Heart left ventricle (tissue), 16 donors: ENCODE measurements at places on chromosomes 1 and 21. TPM values are rescaled to one million over a fixed set of nuclear protein-coding genes. Genes with fewer than 3 reads are reported as not detected.

DNA sequence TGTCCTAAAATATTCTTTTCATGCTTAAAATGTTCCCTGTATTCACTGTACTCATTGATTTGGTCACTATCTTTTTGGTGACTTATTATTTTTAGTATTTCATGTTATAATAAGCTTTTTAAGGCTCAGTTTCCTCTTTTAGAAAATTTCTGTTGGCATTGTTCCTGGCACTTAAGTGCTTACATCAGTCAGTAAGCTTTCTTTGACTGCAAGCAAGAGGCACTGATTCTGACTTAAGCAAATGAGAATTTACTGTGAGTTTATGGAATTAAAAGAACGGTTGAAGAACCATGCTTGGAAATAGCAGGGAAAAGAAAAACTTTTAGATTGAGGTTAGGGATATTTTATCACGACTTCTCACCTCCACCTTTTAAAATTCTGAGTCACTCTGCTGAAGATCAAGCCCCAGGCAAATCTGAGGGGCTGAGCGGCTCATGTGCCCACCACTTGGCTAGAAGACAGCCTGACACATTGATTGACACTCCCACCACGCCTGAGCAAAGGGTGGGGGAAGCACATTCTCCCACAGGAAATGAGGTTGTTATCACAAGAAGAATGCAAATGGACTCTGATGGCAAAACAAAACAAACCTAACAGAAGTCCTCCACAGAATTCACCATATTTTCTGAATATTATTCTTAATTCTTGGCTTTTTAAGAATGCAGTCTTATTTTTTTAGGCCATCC, 102.8 kb downstream of the KCTD3 start:
- no peaks in the 10 kb centered on the region for H3K36me3 ChIP-seq
- no peaks in the 10 kb centered on the region for H3K27me3 ChIP-seq
- no peaks in the 10 kb centered on the region for H3K4me1 ChIP-seq

DNA sequence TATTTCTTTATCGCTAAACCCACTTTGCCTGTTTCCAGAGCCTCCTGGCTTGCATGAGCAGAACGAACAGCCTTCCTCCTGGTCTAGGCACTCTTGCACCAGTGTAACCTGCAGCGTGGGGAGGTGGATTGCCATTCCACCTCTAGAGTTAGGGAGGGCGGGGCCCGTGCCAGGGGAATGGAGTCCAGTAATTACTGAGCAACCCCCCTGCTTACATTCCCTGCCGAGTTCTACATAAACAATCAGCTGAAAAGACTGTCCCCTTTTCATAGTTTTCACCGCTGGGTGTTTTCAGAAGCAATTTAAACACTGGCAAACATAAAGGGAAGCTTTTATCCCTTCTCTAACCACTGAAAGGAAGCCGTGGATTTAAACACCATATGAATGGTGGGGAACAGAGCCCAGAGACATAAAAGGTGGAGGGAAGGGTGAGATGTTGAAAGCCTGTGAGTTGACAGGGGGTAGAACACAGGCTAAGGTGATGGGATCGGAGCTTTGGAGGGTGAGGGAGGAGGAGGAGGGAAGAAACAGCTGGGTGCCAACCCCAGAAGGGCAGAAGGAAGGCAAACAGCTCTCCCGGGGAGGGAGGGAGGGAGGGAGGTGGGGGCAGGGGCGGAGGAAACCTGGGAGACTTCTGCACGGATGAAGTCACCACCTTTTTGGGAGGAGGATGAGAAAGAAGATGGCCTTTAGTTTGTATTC, 68.0 kb upstream of the WDR26 start:
- no peak overlapping the region for H3K4me3 ChIP-seq
- no peaks in the 10 kb centered on the region for H3K36me3 ChIP-seq
- peak overlapping the region; percentile 62 for H3K27ac ChIP-seq
- no peak for DNase-seq

DNA sequence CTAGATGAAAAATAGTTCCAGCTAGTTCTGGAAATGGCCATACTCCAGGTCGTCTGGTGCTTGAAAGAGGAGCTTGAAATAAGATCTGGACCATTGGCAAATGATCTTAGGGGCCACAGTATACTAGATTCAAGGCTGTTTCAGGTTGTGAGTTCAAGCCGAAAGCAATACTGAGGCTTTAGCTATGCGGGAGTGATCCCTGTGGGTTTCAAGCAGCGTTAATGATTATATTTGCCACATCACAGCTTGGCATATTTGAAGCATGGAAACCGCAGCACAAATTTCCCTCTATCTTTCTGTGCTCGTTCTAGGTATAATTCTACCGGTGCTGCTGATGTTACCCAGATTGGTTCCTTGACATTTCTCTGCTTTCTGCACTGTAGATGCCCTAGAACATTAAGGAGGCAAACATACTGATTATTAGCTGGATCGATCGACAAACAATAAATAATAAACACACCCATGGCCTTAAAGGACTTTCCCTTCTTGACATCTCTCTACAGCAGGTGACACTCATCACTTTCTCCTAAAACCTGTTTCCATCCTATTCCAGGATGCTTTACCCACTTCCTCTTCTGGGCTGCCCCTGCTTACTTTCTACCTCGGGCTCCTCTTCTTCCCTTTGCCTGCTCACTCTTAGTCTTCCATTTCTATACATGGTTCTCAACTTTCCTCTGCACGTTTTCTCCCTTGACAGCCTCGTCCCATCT, 40.6 kb upstream of the LYST start:
- H3K4me1 ChIP-seq = peaks cover 2% of the 10 kb centered on the region
- H3K27me3 ChIP-seq = no peaks in the 10 kb centered on the region
- DNase-seq = no peak

- no peaks in the 10 kb centered on the region for H3K4me1 ChIP-seq
- no peak for DNase-seq
- no peak overlapping the region for H3K27ac ChIP-seq
These were observed 124.6 kb downstream of the BACH1 start for GRCh38 chr21:29423099-29423870.

DNA sequence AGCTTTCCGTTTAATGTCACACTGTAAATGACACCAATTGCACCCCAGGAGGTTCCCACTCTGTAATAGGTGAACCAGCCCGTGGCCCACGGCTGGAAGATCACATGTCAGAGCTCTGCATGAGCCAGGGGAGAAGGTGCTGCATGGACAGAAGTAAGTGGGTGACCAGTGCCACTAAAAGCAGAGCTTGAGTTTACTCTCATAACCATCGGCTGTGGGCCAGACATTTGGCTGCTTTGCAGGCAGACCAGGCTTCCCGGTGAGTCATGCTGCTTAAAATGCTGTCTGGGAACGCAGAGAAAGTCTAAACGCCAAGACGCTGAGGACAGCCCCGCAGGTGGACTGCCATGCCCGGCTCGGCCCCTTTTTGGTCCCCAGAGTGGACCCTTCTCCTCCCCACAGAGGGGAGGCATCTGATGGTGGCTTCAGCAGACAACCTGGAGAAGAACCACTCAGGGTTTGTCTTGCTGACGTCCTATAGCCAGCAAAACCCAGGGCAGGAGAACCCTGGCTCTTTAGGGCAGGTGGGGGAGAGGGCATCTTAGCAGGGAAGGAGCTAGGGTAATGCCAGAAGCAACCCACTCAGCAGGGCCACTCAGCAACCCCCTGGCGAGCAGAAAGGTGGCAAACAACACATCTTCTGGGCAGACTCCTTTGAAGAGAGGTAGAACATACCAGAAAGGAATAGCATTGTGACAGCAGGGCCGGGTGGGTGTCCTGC, 7.3 kb downstream of the KIAA2013 start:
- peaks cover 5% of the 10 kb centered on the region for H3K36me3 ChIP-seq
- no peak overlapping the region for H3K4me3 ChIP-seq
- H3K27ac ChIP-seq = peak overlapping the region; percentile 83
- peaks cover 6% of the 10 kb centered on the region for H3K4me1 ChIP-seq

- no peak overlapping the region for H3K4me3 ChIP-seq
- no peaks in the 10 kb centered on the region for H3K36me3 ChIP-seq
- H3K4me1 ChIP-seq = peaks cover 20% of the 10 kb centered on the region
- no peak overlapping the region for H3K27ac ChIP-seq
- peak; percentile 32 for DNase-seq
These were observed 455.6 kb upstream of the ADGRL2 start for GRCh38 chr1:81345110-81345509.

DNA sequence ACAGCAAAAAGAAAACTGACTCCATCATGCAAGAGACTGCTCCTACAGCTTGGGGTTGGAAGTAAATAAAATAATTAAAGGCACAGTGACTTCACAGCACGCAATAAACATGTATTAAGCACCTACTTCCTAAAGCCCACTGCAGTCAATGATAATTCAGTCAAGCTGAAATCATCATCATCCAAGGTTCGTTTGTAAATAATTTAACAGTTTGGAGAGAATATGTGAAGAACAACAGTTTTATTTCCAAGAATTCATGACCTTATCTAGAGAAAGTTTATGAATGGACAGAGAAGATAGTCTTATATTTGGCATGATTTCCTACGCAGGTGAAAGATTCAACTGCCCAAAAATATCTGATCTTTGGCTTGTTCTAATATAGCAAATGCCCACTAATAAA, 86.8 kb downstream of the SMYD3 start:
- DNase-seq = no peak
- no peak overlapping the region for H3K4me3 ChIP-seq
- no peaks in the 10 kb centered on the region for H3K4me1 ChIP-seq

GRCh38 chr1:201565771-201566528, 27.0 kb downstream of the NAV1 start:
- H3K27me3 ChIP-seq = no peaks in the 10 kb centered on the region
- H3K36me3 ChIP-seq = no peaks in the 10 kb centered on the region
- no peak overlapping the region for H3K27ac ChIP-seq
- no peak for DNase-seq

DNA sequence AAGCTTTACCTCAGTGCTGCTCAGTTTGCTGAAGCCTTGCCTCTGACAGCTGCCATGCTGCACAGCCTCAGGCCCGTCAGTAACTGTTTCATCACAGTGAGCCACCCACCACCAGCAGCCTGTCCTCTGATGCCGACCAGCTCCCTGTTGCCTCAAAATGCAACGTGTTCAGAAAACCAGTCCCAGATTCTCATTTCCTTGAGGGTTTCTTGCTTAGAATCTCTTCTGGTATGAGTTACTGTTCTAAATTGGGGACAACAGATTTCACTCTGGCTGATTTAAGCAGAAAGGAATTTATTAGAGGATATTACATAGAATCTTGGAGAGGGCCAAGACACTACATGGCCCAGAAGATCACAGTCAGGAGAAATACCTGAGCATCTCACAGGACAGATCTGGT, 11.0 kb downstream of the UBL4B start:
- H3K27me3 ChIP-seq = no peaks in the 10 kb centered on the region
- no peaks in the 10 kb centered on the region for H3K4me1 ChIP-seq
- H3K27ac ChIP-seq = no peak overlapping the region

Gene ETNK2
- 3.0 TPM for polyA plus RNA-seq

Gene KIRREL1
- 3.2 TPM for polyA plus RNA-seq

Gene SLC2A5
- 0.86 TPM for polyA plus RNA-seq

Gene GNAT2
- polyA plus RNA-seq = not detected

Gene PTPN7
- 0.36 TPM for polyA plus RNA-seq
